ENCODE measurements at places on chromosomes 5 and 9.
A peak's percentile ranks its signal among the peaks of the same experiment; 100 is the strongest.

- DNase-seq = peak; percentile 16
These were observed 25.5 kb downstream of the ESM1 start for GRCh38 chr5:54959673-54960418.

DNA sequence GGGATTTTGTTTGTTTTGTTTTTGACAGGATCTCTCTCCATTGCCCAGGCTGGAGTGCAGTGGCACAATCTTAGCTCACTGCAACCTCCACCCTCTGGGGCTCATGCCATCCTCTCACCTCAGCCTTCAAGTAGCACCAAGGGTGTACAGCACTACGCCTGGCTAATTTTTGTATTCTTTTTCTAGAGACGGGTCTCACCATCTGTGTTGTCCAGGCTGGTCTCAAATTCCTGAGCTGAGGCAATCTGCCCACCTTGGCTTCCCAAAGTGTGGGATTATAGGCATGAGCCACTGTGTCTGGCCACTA is 7.3 kb downstream of the GCNT1 start:
- no peak for DNase-seq

- DNase-seq = peak; percentile 46
These were observed at the start of gene TICAM2 for GRCh38 chr5:115601701-115602590. Gene TICAM2, minus strand, starts transcription at chr5:115602479. Its CDS starts 21,223 bp downstream, at chr5:115581256.

DNA sequence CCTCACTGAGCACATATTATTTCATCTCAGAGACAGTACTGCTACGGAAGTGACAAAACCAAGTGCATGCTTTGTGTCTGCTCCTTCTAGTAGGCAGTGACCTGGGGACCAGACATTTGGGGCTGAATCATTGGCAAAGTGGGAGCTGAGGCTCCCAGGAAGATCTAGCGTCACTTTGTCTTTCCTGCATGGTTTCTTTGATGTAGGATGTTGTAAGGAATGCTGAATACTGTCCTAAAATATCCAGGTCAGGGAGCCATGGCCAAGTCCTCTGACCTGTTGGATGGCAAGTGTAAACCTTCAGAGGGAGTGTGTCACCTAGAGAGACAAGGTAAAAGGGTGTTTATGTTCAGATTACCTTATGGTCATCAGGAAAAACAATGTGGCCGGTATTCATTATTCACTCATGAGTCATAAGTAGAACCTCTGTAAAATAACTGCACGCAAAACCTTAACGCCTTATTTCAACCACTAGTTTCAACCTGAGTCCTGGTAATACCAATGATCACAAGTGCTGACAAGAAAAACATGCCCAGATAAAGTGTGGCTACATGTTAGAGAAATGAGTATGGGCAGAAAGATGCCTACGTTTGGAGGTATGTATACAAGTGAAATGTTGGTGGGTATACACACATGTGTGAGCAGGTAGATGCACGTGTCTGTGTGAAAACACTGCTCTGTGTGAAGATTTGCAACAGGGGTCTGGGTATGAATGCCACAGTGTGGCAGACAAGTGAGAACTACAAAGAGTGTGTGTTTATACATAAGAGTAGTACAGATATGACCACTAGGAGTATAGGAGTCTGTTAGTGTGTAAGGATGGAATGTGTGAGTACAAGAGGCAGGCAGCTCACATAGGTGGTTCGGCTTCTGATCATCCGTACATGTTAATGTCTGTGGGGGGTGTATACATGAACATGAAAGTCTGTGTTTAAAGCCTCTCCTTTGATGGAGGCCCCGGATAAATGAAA is 263.9 kb downstream of the SPOCK1 start:
- no peak for DNase-seq

DNA sequence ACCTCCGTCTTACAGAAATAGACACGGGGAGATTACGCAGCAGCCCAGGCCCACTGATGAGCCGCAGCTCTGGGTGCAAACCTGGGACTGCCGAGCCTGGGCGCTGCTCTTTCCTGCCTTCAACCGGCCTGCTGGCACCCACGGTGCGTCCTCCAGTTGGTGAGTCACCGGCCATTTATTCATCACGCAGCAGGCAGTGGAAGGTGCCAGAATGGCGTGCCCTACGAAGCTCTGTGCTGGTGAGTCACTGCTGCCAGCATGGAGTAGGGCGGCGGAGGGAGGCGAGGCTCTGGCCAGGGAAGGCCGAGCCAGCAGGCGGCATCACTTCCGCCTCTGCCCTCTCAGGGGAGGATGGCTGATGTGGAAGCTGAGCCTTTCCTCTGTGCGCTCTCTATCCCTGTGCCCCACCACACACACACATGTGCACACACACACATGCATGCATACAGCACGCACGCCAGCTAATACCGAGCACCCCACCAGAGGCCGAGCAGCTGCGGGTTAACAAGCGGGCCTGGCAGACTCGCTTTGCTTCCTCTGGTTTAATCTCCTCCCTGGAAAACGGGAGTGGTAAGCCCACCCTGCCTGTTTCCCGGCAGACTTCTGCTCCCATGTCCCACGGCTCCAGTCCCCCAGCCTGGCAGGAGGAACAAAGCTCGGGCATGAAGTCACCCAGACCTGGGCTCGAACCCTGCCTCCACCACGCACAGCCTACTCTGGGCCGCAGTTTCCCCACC is 39.2 kb downstream of the OLFM1 start:
- DNase-seq = no peak

GRCh38 chr5:173242079-173242478 is 7.1 kb upstream of the NKX2-5 start:
- DNase-seq = no peak

GRCh38 chr9:127869310-127870152 is 7.9 kb downstream of the AK1 start:
- DNase-seq = peak; percentile 87

DNA sequence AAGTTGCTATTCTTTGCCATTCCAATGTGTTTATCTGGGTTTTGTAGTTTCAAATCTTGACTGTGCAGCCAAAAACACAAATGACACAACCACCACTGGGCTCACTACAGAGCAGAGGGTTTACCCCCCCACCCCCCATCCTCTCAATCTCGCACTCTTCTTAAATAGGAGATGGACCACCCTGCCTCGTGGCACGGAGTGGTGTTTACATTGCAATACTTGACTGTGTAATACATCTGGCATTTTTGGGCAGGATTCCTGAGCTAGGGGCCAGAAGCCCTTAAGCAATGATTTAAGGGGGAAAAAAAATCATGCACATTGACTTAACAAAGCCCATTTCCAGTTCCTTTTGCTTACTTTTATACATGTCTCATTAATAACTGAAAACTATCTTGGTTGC is 19.0 kb downstream of the PTCH1 start:
- DNase-seq = peak; percentile 44

DNA sequence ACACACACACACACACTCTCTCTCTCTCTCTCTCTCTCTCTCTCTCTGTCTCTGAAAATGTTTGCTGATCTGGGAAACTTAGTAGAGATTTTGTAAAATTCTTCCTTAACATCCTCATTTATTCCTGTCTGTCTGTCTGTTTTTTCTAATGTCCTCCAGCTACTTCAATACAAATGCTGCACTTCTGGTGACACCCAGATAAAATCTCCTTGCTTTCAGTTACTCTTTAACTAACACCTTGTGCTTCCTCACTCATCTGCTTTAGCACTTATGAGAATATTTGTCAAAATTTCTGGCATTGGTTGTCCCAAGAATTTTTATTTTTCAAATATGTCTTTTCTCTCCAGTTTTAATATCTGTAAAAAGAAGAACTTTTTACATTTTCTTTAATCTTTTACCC is 35.0 kb upstream of the ARRDC3 start:
- no peak for DNase-seq

DNA sequence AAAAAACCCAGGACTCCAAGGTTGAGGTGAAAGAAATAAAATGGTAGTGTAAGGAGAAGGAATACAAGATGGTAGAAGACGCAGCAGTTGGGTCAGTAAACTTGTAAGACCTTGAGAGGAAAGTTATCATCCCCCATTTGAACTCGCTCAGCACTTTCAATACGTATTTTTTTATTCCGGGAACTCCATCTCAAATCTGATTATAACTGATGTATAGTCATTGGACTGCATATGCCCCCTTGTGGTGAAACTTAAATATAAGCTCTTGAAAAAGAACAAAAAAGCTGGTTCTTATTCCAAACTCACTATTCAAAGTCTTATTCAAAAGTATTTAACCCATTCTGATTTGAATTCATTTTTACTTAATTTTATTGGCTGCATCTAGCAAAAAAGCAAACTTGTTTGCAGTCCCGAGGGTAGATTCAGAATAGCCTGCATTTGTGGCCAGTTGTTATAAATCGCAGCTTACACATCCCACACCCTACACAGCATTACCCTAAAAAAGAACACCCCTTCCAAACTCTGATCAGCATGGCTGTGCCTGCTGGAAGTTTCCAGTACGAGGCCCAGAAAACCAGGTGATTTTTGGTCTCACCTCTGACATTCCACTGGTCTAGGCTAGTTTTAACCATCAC is 118.0 kb downstream of the ESM1 start:
- peak; percentile 81 for DNase-seq

- no peak for DNase-seq
These were observed 113.5 kb upstream of the MRPS30 start for GRCh38 chr5:44695259-44695658.

- peak; percentile 73 for DNase-seq
These were observed 107.1 kb downstream of the PALM2AKAP2 start for GRCh38 chr9:109887079-109887478.

DNA sequence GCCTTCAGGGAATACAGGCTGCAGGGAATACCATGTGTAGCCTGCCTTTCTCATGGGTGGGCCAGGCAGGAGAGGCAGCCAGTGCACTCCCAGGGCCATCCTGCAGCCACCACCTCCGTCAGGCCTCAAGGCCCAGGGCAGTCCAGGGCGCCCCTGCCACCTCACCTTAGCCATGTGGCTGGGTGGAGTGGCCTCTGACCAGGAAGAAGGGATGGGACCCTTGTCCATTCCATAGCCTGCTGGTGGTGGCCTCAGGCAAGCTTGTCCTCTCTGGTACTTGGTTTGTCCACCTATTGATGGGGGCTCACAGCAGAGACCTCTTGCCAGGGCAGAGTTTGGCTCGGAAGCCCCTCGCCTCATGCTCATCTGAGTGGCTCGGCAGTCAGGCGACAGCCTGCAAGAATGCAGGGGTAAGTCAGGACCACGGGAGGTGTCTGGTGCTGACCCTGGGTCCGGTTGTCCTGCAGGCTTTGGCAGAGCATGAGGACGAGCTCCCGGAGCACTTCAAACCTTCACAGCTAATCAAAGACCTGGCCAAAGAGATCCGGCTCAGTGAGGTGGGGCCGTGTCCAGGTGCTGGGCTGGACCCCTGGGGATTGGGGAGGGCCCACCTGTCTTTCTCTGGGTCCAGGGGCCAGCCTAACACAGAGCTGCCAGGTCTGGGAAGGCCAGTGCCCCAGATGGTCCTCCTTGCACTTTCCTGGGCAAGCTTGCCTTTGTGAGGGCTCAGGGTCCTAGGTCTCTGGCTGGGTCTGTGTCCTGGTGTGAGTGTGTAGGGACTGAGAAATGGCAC is 82.9 kb downstream of the PHF2 start:
- no peak for DNase-seq

DNA sequence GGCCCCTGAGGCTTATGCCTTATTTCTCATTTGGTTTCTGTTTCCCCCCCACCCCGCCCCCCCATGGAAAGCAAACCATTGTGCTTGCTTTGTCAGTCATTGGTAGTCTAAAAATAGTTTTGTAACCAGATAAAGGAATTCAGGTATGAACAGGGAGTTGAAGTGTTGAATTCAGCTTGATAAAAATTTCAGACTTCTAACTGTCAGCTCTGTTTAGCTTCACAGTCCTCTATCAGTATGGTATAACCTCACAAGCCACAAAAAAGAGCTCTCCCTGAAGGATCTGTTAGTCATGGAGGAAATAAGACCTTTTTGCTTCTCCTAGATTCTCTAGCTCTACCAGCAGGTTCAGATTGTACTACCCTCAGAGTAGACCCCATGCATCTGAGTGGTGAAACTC is 378.1 kb downstream of the TMEM38B start:
- DNase-seq = no peak

DNA sequence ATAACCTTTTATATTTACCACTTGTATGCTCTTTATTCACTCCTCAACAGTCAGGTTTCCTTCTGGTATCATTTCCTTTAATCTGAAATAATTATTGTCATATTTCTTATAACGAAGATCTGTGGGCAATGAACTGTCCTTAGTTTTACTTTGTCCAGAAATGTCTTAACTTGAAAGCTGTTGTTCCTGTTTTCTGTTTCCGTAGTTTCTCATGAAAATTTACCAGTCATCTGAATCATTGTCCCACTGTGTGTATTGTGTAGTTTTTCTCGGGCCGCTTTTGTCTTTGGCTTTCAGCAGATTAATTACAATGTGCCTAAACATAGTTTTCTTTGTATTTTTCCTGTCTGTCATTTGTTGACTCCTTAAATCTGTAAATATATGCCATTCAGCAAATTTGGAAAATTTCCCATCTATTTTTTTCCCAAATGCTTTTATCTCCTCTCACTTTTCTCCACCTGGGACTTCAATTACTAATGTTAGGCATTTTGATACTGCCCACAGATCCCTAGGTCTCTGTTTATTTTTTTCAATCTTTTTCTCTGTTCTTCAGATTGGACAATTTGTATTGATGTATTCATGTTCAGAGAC is 74.9 kb downstream of the PDE8B start:
- no peak for DNase-seq

GRCh38 chr9:16825331-16825725 is 45.1 kb downstream of the BNC2 start:
- peak; percentile 31 for DNase-seq

- no peak for DNase-seq
These were observed 1.9 kb downstream of the HK3 start for GRCh38 chr5:176897263-176897662.

DNA sequence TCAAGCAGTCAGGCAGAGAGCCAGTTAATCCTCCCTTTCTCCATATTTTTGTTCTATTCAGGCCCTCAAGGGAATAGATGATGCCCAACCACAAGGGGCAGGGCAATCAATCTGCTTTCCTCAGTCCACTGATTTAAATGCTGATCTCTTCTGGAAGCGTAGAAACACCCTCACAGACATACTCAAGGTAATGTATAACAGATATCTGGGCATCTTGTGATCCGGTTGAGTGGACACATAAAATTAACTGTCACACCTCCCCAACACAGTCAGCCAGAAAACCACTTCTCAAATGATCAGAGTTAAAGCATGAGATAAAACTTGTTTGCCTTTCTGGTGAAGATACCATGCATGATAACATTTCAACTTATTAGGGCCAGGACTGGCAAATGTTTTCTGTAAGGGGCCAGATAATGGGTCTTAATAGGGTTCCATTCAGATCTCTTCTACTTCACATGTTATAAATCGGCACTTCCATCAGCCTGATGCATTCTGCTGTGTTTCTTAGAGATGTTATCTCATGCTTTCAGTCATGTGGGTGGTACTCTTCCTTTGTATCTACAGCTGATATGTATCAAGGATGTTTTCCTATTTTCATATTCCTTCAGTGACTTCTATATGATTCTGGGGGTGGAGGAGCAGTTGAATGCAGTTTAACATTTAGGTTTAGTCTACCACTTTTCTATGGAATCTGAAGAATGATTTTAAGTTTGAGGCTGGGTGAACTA is 58.9 kb upstream of the CNTLN start:
- DNase-seq = no peak

DNA sequence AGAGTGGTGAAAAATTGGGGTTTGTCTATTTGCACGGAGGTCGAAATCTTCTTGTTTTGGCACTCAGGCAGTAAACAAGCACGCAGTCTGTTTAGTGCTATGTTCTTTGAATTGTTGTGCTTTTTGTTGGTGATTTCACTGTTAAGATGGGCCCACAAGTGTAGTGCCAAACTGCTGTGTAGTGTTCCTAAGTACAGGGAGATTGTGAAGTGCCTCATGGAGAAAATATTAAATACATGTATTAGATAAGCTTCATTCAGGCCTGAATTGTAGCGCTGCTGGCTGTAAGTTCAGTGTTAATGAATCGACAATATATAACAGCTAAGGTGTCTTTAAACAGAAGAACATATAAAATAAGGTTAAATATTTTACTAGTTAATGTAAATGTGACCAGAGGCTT is 17.3 kb downstream of the SREK1 start:
- no peak for DNase-seq

GRCh38 chr5:83450183-83450966 is 21.2 kb upstream of the VCAN start:
- peak; percentile 44 for DNase-seq
